ENCODE measurements at places on chromosomes 3 and 15.

DNA sequence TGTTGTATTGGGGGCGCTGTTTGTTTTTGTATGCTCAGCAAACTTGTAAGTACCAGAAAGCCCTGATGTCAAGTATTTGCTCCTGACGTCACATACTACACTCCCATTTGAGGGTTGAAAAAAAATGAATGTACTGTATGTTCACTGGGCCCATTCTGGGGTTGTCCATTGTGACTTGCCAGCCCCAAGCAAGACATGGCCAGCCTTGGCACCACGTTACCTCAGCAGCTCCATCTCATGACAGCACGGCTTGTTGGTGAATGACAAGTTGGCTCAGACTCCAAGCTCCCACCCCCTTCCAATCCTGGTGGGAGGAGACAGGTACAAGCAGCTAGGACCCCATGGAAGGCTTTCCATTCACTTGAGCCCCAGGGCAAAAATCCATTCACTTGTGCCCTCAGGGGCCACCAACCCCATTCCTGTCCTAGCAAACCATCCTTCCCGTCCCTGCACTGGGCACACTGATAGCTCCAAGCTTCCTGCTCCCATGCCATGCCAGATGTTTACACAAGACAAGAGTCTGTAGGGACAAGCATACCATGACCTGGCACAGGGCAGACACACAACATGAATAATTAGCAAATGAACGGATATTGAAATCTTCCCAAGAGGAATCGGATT, 1.6 kb downstream of the PHGR1 start:
- DNase-seq: no peak

DNA sequence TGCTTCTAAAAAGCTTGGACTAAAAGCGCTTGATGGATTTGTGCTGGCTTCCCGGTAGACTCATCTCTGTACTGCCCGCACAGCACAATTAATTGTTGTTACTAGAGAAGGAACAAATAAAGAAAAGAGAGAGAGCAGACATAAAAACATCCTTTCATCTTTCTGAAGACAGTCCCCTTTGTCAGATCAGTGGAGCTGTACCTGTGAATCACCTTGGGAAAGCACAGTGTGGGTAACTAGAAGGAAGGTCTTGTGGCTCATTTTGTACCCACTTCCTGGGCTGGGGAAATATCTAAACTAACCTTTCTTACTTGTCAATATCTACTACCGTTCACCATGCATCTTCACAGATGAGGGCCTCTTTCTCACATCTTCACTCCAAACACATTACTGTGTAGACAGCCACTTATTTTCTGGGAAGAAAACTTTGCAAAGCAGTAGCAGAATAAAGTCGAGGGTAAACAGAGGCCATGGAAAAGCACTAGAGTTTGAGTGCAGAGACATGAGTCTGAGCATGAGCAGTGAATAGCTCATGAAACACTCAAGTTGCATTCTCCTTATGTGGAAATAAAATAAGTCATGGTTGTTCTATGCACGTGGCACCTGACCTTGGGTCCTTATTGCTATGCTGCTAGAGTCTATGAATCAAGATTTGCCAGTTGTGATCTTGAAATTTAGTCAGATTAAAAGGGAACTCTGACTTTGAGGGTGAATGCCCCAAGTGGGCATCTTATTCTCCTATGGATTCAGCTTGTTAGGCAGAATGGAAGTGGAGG, 169.3 kb downstream of the LPP start:
- DNase-seq: no peak

GRCh38 chr3:62592408-62592807, 219.1 kb upstream of the FEZF2 start:
- DNase-seq: no peak

- no peak for DNase-seq
Measured at GRCh38 chr3:124854009-124854408, 33.2 kb downstream of the ITGB5 start.

- DNase-seq: no peak
Measured at GRCh38 chr3:46416125-46416810, 9.2 kb downstream of the CCRL2 start.

DNA sequence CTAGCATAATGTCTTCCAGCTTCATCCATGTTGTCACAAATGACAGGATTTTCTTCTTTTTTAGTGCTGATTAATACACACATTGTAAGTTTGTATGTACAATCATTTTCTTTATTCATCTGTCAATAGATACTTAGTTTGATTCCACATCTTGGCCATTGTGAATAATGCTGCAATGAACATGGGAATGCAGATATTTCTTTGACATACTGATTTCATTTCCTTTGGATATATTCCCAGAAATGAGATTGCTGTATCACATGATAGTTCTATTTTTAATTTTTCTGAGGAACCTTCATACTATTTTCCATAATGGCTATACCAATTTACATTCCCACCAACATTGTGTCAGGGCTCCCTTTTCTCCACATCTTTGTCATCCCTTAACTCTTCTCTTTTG, 117.9 kb downstream of the MEIS2 start:
- DNase-seq: no peak

DNA sequence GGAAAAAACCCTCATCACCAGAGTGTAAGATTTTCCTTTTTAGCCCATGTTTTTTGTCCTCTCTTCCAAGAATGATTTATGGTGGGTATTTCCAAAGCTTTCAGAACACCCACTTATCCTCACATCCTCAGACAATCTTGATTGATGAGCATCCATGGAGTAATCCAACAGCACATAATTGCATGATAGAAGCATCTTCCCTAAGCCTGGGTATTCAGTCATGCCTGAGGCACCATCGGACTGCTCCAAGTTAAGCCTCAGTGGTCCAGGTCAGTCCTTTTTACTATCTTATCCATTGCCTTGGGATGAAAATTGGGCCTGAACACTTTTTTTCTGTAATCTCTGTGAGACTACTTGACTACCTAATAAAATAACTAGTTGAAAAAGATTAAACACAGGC, 676.0 kb upstream of the SEMA6D start:
- no peak for DNase-seq

GRCh38 chr3:183584246-183584913, 28.9 kb upstream of the KLHL6 start:
- DNase-seq: no peak

DNA sequence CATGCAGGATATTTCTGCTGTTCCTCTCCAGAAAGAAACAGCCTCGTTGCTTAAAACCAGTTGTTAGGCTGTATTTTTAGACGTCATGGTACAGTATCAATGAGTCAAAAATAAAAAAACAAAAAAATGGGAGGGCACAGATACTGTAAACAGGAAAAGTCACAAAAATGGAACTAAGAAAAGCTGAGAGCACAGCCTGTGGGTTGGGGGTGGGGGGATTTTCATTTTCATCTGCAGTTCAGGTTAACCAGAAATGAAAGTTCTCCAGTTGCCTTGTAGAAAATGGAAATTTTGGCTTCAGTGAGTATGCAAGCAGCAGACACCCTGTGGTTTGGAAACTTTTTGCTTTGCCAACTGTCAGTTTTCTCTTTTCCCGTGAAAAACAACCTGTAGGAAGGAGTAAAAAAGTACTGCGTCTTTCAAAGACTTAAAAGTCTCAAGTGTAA, 59.0 kb downstream of the FRMD4B start:
- no peak for DNase-seq

DNA sequence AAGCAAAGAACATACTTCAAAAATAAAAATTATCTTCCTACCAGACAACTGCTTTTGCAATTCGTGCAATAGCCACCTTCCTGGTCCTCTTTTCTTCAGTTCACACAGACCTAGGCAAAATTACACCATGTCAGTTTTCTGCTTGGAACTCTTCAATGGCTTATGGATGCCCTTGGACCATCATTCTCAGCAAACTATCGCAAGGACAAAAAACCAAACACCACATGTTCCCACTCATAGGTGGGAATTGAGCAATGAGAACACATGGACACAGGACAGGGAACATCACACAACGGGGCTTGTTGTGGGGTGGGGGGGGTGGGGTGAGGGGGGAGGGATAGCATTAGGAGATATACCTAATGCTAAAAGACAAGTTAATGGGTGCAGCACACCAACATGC, 29.2 kb upstream of the PLSCR5 start:
- DNase-seq: no peak

DNA sequence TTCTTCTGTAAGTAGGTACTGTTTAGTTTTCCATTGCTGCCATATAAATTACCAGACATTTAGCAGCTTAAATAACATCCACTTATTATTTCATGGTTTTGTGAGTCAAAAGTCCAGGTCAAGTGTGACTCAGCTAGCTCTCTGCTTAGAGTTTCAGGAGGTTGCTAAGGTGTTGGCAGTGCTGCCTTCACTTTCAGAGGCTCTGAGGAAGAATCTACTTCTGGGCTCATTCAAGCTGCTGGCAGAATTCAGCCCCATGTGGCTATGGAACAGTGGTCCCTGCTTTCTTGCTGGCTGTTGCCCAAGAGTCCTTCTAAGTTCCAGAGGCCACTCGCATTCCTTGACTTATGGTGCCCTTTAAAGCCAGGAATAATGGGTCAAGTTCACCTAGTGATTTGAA, 4.5 kb downstream of the CFAP44 start:
- DNase-seq: no peak

DNA sequence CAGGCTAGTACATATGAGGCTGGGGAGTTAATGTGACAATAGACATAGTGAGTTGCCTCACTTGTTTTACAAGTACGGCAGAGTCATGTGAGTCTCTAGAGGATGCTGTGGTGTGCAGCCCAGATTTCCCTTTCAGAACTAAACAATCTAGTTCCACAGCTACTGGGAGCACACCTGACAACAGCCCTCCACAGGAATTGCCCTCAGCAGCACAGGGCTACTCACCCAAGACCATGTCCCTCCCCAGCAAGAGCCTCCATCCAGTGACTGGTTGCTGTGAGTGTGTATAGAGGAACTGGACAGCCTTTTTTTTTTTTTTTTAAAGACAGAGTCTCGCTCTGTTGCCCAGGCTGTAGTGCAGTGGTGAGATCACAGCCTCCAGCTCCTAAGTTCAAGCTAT, 40.2 kb upstream of the UBE2E2 start:
- no peak for DNase-seq

DNA sequence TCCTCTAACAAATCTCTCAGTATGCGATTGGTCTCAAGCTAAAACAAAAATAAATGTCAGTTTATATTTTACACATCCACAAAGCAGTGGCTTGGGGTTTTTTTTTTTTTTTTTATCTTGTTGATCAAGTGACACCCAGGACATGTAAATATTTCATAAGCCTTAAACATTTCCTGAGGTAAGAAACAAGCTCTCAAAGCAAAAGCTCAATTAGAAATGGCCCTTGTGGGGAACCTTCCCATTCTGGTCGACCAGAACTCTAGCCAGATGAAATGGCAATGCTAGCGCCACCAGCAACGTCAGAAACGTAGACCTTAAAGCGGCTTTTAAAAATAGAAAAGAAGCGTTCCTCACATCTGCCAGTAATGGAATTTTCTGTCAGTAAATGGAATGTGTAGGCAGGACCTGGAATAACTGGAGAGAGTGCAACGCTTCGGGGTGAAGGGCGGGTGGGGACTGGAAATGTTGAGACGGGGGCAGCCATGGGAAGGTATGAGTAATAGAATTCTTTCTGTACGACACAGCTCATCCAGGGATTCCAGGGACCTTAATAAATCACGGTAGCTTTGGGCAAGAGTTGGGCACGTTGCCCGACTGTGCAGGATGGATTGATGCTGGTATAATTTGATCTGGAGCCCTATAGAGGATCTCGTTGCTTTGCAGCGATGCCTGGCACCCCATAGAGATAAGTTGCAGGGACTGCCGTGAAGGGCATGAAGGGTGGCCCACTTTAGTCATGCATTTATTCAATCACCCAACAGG, 44.4 kb downstream of the BTD start:
- DNase-seq: no peak

- DNase-seq: no peak
Measured at GRCh38 chr3:121817753-121818152, 17.1 kb downstream of the IQCB1 start.

- no peak for DNase-seq
Measured at GRCh38 chr15:52343831-52344230, 48.2 kb upstream of the MYO5C start.

DNA sequence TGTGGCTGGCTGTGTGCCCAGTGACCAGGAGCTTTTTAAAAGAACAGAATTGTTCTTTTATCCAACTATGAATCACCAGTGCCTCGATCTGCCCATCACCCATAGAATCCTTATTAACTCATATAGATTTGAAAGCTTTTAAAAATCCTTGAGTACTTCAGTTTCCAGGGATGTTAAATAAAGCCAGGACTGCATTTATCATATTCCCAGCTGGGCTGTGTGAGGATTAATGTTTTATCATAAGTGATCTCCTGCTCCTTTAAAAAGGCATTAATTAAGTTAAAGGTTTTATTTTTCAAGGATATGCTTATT, 234.0 kb downstream of the MYRIP start:
- no peak for DNase-seq

DNA sequence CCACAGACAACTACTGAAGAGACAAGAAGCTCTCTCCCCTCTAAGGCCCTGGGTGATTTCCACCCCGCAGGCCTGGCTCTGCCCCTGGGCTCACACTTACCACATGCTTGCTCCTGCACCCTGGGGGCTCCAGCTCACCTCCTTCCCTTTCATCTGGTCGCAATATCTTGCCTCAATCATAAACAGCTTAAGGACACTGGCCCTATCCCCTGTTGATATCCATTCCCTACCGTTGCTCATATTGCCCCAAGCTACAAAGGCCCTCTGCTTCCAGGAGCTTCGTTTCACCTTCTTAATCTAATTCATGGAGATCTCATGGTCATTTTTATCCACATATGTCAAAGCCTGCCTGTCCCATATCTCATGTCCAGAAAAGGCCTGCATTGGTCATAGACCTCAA, 46.0 kb upstream of the TSEN2 start:
- DNase-seq: no peak

DNA sequence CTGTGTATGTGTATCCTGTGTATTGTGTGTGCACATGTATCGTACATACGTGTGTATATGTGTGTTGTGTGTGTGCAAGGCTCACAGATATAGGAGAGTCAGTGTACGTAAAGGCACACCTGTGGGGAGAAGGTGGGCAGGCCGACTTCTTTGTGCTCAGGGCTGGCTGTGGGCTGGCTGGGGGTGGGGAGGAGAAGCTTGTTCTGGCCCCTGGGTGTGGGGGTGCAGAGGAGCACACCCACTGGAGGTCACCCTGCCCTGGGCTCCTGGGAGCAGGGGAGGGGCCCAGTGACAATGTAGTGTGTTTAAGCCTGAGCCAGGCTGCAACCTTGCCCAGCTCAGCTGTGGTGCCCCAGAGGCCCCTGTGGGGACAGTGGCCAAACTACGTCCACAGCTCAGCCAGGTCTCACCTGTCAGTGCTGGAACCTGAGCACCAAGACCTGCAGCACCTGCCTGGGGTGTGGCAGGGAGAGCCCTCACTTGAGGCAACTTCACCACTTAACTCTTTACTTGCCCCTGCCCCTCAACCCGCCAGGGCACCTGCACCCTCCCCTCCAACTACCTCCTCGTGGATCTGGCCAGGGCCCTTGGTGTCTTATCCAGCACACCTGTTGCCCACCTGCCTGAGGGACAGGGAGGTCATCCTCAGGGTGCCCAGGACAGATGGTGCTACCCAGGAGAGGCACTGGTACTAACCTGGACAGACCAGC, 2.6 kb upstream of the HHATL start:
- DNase-seq: no peak
